Activated naive CD4-positive, alpha-beta T cell treated with anti-CD3 and anti-CD28 coated beads, Interleukin-2, amount 50 U/mL, for 72 hours (primary cell): ENCODE measurements at places on chromosomes 1 and 21.
A peak's percentile ranks its signal among the peaks of the same experiment; 100 is the strongest.

DNA sequence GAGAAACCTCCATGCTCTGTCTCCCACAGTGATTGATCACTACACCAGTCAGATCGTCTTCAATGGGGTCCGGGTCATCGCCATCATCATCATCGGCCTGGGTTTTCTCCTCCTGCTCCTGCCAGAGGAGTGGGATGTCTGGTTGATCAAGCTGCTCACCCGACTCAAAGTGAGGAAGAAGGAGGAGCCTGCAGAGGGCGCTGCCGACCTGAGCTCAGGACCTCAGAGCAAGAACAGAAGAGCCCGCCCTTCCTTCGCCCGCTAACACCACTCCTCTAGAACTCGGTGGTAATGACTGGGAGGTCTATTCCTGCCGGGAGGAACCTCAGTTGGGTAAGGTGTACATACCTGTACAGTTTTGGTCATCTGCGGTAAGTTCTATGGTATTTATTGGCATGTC, 50.3 kb upstream of the COA6 start:
- DNase-seq = peak; percentile 75

GRCh38 chr1:178934546-178934945, 63.7 kb upstream of the ANGPTL1 start:
- DNase-seq = no peak

GRCh38 chr1:203691447-203691846, 64.8 kb downstream of the ATP2B4 start:
- no peak for DNase-seq

DNA sequence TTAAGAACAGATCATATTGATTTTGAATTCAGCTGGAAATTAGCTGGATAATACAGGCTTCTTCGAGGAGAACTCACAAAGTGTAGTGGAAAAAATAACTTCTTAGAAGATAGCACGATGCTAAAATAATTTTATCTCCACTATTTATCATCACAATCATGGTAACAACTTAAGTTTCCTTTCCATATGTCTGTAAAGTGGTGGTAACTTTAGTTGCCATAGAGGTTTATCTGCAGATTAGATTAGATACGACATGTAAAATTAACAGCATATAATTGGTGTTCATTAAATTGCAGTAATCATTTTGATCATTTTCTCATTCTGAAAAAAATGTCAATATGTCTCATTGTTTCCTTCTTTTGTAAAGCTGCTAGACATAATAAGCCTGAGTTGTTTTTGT, 921.5 kb downstream of the KCNT2 start:
- DNase-seq = no peak

GRCh38 chr1:151939779-151940178, 30.5 kb upstream of the THEM4 start:
- no peak for DNase-seq

GRCh38 chr1:40825996-40826395, 36.2 kb downstream of the CITED4 start:
- no peak for DNase-seq

DNA sequence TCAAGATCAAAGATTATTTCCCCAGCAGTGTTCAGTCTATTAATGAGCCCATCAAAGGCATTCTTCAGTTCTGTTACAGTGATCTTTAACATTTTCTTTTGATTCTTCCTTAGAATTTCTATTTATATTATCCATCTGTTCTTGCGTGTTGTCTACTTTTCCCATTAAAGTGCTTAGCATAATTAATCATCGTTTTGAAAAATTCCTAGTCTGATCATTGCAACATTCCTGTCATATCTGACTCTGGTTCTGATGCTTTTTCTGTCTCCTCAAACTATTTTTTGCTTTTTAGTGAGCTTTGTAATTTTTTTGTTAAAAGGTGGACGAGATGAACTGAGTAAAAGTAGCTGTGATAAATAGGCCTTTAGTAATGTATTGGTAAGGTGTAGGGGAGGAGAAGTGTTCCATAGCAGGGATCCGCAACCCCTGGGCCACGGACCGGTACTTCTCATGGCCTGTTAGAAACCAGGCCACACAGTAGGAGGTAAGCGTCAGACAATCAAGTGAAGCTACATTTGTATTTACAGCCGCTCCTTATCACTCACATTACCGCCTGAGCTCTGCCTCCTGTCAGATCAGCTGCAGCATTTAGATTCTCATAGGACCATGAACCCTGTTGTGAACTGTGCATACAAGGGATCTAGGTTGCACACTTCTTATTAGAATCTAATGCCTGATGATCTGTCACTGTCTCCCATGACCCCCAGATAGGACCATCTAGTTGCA, 163.3 kb downstream of the PIK3R3 start:
- DNase-seq = no peak

DNA sequence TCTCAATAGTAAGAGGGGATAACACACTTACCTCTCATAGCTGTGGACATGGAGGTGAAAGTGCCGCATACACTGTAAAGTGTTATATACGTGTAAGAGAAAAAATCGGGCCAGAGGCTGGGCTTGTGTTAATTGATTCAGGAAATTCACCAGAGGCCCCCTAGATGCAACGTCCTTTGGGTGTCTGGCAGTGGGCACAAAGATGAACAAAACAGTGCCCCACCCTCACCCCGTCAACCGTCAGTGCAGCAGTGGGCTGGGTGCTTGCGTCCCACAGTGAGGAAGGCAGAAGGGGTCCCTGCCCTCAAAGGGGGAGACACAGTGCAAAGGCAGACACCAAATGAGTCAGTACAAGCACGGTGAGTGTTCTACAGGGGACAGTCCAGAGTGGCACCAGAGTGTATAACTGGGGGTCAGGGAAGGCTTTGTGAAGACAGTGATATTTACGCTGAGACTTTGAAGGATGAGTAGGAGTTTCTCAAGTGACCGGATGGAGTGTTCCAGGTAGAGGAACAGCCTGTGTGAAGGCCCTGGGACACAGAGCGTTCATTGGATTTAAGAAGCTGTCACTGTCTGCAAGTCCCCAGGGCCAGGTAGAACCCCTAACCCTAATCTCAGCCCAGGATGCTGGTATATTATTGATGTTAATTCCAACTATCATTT, 6.6 kb upstream of the MTFR1L start:
- DNase-seq = no peak

DNA sequence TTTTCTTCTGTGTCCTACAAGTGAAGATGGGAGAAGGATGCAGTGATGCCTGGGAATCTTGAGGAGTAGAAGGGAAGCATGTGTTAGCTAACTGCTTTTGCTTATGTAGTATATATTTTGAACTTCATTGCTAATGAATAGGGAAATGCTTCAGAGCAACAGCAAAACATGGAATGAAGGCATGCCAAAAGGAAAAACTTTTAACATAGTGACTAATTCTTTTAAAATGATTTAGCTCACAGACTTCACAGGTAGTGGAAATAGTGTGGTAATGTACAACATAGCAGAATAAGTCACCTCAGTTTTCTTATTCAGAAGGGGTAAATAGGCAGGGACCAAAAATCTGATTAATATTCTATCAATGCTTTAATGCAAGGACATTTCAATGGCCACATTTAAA, 95.5 kb downstream of the LYPLAL1 start:
- DNase-seq = no peak

DNA sequence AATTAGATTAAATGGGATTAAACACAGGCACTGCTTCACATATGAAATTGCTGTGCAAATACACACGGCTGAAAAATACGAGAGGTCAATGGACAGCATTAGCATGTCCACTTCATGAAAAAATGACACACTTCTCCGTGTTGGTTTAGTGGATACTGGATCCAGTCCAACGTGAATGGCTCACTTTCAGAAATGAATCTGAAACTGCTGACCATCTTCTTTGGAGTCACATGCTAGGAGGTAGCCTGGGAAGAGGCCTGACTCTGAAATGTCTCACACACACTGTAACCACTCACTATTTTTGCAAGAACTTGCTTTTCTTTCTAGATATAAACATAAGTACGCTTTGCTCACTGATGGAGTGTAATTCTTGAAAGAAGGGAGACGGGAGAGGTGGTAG, 127.3 kb downstream of the HLCS start:
- DNase-seq = no peak

DNA sequence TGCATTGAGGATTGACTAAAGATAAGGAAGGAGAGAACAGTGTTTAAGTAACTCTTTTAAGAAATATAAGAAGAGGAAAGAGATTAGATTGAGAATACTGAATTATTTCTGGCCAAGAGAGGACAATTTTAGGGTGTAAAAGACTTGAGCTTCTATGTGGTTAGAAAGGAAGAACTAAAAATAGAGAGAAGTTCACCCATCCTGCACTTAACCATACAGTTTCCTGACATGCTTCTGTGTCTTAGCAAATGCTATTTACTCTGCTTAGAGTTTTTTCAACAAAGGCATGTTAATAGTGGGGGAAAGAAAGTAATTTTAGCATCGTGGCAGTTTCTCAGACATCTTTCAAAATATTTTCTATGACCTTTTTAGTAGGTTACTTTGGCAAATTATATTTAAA, 122.8 kb upstream of the GPR52 start:
- DNase-seq = no peak

GRCh38 chr1:191517826-191518225, 640.4 kb upstream of the RGS18 start:
- DNase-seq = no peak

GRCh38 chr1:230629511-230629910, 12.8 kb upstream of the COG2 start:
- no peak for DNase-seq

- DNase-seq = no peak
Measured at GRCh38 chr1:188350104-188350503, 1521.4 kb downstream of the PLA2G4A start.

DNA sequence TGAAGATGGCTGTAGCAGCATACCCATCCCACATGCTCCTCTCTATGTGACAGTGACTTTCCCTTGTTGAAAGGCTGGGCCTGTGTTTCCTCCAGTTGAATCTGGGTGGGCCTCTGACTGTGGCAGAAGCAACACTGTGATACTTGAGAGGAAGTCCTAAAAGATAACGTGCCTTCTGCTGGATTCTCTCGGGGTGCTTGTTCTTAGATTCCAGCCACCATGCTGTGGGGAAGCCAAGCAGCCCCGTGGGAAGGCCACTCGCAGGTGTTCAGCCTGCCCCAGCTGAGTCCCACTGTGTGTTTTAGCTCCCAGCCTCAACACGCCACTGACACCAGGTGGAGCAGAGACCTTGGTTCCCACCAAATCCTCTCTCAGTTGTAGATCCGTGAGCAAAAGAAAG, 31.5 kb downstream of the TRAPPC10 start:
- no peak for DNase-seq
